ENCODE measurements at places on chromosomes 12 and 14. TPM values are rescaled to one million over a fixed set of nuclear protein-coding genes. Genes with fewer than 3 reads are reported as not detected.

- no peaks in the 10 kb centered on the region for H3K4me1 ChIP-seq
- peaks cover 14% of the 10 kb centered on the region for H3K27me3 ChIP-seq
- no peak overlapping the region for H3K4me3 ChIP-seq
- H3K36me3 ChIP-seq, result no peaks in the 10 kb centered on the region
- no peak overlapping the region for H3K27ac ChIP-seq
- no peak for DNase-seq
Measured at GRCh38 chr12:107955966-107956643, 173.0 kb upstream of the WSCD2 start.

DNA sequence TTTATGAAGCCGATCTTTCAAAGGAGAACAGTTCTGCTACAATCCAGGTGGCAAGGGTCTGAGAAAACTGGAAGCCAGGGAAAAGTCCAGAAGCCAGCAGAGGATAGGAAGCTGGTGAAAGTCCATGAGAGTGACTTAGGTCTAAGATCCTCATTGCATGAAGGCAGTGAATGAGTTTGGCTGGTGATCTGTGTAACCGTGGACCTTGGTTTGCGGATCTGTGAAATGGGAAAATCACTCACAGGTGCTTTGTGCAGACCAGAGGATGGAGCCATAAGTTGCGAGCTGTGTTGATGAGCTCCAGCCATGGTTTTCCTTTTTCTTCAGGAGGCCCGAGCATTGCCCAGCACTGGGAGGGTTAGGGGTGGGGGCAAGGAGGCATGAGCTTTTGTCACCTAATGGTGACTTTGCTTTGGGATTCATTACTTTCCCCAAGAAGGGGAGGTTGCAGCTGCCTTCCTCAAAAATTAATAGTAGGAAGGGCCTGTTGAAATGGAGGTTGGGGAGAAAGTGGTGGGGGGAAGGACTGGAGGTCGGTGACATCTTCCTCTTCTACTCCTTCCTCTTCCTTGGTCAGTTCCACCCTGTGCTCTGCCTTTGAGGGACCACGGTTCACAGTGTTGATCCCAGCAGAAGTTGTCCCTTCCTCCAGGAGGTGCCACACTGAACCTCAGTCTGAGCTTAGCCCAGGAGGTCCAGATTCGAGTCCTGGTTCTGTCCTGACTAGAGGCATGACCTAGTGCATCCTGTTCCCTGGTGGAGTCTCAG is 20.3 kb upstream of the SERPINA6 start:
- peaks cover 25% of the 10 kb centered on the region for H3K27me3 ChIP-seq
- no peak overlapping the region for H3K4me3 ChIP-seq
- H3K4me1 ChIP-seq, result peaks cover 18% of the 10 kb centered on the region
- no peak overlapping the region for H3K27ac ChIP-seq
- no peaks in the 10 kb centered on the region for H3K36me3 ChIP-seq

- H3K4me1 ChIP-seq, result peaks cover 21% of the 10 kb centered on the region
- no peaks in the 10 kb centered on the region for H3K27me3 ChIP-seq
- DNase-seq, result no peak
- no peak overlapping the region for H3K4me3 ChIP-seq
- H3K27ac ChIP-seq, result no peak overlapping the region
Measured at GRCh38 chr12:42163913-42164312, 19.2 kb upstream of the GXYLT1 start.

GRCh38 chr12:103462675-103463074 is 33.1 kb downstream of the C12orf42 start:
- H3K36me3 ChIP-seq, result no peaks in the 10 kb centered on the region
- H3K4me1 ChIP-seq, result peaks cover 12% of the 10 kb centered on the region
- no peaks in the 10 kb centered on the region for H3K27me3 ChIP-seq
- no peak for DNase-seq

DNA sequence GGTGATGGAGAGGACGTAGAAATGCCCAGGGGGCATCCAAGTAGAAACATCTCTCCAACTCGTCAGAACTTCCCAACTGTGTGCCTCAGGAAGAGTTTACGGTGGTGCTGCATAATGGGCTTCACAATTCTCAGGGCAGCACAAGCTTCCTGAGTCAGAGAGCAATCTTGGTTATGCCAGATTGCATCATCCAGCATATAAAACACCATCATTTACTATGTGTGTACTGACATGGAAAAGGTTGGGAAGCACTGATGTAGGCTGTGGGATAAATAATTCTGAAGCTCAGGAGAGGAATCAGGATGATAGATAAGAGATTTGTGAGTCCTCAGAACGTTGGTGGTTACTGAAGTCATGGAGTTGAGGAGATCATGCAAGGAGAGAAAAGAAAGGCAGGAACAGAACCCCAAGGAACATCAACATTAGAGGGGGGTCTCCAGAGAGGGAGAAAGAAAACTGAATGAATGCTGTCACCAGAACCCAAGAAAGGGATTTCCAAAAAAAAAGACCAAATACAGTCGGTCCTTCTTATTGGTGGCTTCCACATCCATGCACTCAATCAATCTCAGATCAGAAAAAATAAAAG is 4.7 kb upstream of the NCKAP5L start:
- peaks cover 10% of the 10 kb centered on the region for H3K4me1 ChIP-seq
- H3K27ac ChIP-seq, result no peak overlapping the region
- H3K36me3 ChIP-seq, result no peaks in the 10 kb centered on the region
- no peak overlapping the region for H3K4me3 ChIP-seq
- DNase-seq, result no peak
- no peaks in the 10 kb centered on the region for H3K27me3 ChIP-seq

GRCh38 chr14:23399591-23399990 is 8.5 kb downstream of the MYH6 start:
- H3K27ac ChIP-seq, result no peak overlapping the region
- no peaks in the 10 kb centered on the region for H3K4me1 ChIP-seq
- no peak overlapping the region for H3K4me3 ChIP-seq
- DNase-seq, result no peak
- H3K36me3 ChIP-seq, result no peaks in the 10 kb centered on the region
- H3K27me3 ChIP-seq, result no peaks in the 10 kb centered on the region

DNA sequence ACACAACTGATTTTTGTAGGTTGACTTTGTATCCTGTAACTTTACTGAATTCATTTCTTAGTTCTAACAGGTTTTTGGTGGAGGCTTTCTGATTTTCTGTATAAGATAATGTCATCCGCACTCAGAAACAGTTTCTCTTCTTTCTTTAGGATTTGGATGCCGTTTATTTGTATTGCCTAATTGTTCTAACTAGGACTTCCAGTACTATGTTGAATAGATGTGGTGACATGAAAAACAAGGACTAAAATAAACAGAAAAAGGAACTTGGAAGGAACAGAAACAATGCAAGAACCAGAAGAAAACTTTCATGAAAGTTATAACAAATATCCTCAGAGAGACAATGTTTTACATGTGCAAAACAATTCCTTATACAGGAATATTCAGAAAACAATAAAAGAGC is 100.3 kb downstream of the GTF2A1 start:
- peaks cover 5% of the 10 kb centered on the region for H3K4me1 ChIP-seq
- no peak overlapping the region for H3K27ac ChIP-seq
- no peak for DNase-seq
- H3K4me3 ChIP-seq, result no peak overlapping the region

DNA sequence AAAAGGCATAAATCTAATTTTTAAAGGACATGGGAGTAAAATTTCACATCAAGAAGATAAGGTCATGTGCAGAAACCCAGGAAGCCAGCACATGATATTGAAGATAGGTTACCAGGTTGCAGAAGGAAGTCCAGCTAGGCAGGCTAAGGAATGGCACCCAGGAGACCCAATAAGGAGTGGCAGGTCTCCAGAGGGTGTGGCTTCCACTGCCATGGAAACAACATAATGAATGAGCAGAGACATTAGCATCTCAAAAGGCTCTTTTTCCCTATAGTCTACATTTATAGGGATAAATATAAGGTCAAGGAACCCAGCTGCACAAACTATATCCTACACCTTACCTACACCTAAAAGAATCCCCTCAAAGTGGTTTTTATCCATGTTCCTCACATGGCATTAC is 275.9 kb downstream of the RPS29 start:
- H3K36me3 ChIP-seq, result no peaks in the 10 kb centered on the region
- DNase-seq, result no peak
- H3K4me1 ChIP-seq, result no peaks in the 10 kb centered on the region
- H3K27ac ChIP-seq, result no peak overlapping the region
- H3K27me3 ChIP-seq, result no peaks in the 10 kb centered on the region

GRCh38 chr12:46134205-46134811 is 134.5 kb downstream of the SLC38A1 start:
- H3K4me1 ChIP-seq, result no peaks in the 10 kb centered on the region
- no peaks in the 10 kb centered on the region for H3K27me3 ChIP-seq
- no peak for DNase-seq
- H3K27ac ChIP-seq, result no peak overlapping the region

- no peak overlapping the region for H3K27ac ChIP-seq
- H3K27me3 ChIP-seq, result peaks cover 2% of the 10 kb centered on the region
- DNase-seq, result no peak
- H3K4me3 ChIP-seq, result no peak overlapping the region
Measured at GRCh38 chr12:96073346-96074330, 38.3 kb upstream of the LTA4H start.

- no peak overlapping the region for H3K4me3 ChIP-seq
- H3K4me1 ChIP-seq, result peaks cover 3% of the 10 kb centered on the region
- peaks cover 40% of the 10 kb centered on the region for H3K36me3 ChIP-seq
- no peak overlapping the region for H3K27ac ChIP-seq
- no peak for DNase-seq
- no peaks in the 10 kb centered on the region for H3K27me3 ChIP-seq
Measured at GRCh38 chr12:112964067-112964670, 14.2 kb upstream of the OAS2 start.

- H3K27me3 ChIP-seq, result peaks cover 1% of the 10 kb centered on the region
- H3K27ac ChIP-seq, result no peak overlapping the region
Measured at GRCh38 chr14:96120941-96121340, 81.8 kb downstream of the C14orf132 start.

- no peaks in the 10 kb centered on the region for H3K4me1 ChIP-seq
- H3K27me3 ChIP-seq, result peaks cover 3% of the 10 kb centered on the region
- no peak overlapping the region for H3K27ac ChIP-seq
Measured at GRCh38 chr12:94699801-94700200, 49.4 kb upstream of the TMCC3 start.

DNA sequence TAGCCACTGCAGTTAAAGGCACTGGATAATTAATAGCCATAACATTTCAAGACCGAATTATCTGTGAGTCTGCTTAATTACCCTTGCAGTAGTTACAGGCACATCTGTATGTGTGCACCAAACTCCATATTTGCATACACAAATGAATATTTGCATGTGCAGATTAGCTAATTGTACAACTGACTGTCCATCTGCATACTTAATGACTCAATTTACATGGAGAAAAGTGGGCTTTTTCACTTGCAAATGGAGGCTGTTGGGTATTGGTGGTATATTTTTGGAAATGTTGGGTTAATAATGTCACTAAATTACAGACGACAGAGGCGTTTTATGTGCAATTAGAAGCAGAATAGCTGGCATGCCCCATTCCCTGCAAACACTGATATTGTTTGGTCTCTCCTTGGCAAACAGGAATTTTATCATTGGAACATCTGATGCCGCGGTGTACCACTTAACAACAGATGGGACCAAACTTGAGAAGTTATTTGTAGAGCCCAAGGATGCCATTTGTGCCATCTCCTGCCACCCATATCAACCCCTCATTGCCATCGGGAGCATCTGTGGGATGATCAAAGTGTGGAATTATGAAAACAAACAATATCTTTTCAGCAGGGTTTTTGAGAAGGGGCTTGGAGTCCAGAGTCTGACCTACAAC is 39.6 kb downstream of the CFAP251 start:
- H3K27ac ChIP-seq, result no peak overlapping the region
- no peak for DNase-seq
- no peaks in the 10 kb centered on the region for H3K4me1 ChIP-seq

DNA sequence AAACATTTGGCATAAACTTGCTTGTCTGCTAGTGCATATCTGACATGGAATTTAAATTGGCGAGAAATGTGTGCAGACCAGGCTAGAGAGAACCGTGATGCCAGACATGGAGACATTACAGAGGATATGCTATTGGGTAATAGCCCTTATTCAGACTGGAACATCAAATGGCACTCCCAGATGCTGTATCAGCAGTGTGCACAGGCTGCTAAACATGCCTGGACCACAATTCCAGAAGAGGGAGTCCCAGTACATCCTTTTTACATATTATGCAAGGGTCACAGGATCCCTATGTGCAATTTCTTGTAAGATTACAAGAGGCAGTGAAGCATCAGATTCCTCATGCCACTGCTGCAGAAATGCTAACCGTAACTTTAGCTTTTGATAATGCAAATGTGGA is 354.5 kb upstream of the FOXG1 start:
- no peak overlapping the region for H3K4me3 ChIP-seq
- H3K4me1 ChIP-seq, result no peaks in the 10 kb centered on the region
- no peaks in the 10 kb centered on the region for H3K36me3 ChIP-seq
- H3K27me3 ChIP-seq, result no peaks in the 10 kb centered on the region
- no peak overlapping the region for H3K27ac ChIP-seq
- DNase-seq, result no peak

- no peak overlapping the region for H3K4me3 ChIP-seq
- H3K27ac ChIP-seq, result no peak overlapping the region
- no peak for DNase-seq
- H3K4me1 ChIP-seq, result peaks cover under 1% of the 10 kb centered on the region
- no peaks in the 10 kb centered on the region for H3K27me3 ChIP-seq
- no peaks in the 10 kb centered on the region for H3K36me3 ChIP-seq
Measured at GRCh38 chr12:19978193-19978592, 390.1 kb upstream of the PDE3A start.

GRCh38 chr12:2791089-2791488 is 3.7 kb upstream of the FKBP4 start:
- no peak for DNase-seq
- H3K4me1 ChIP-seq, result peaks cover 2% of the 10 kb centered on the region
- no peak overlapping the region for H3K4me3 ChIP-seq
- H3K27ac ChIP-seq, result no peak overlapping the region
- no peaks in the 10 kb centered on the region for H3K27me3 ChIP-seq

GRCh38 chr14:99768381-99768780 is 24.8 kb upstream of the EML1 start:
- H3K36me3 ChIP-seq, result no peaks in the 10 kb centered on the region
- no peak for DNase-seq
- H3K4me3 ChIP-seq, result no peak overlapping the region
- H3K27me3 ChIP-seq, result peaks cover 12% of the 10 kb centered on the region
- H3K27ac ChIP-seq, result no peak overlapping the region
- peaks cover 3% of the 10 kb centered on the region for H3K4me1 ChIP-seq

GRCh38 chr12:549476-550082 is 89.8 kb downstream of the B4GALNT3 start:
- DNase-seq, result no peak
- peaks cover 39% of the 10 kb centered on the region for H3K4me1 ChIP-seq
- H3K27me3 ChIP-seq, result peaks cover 4% of the 10 kb centered on the region
- H3K36me3 ChIP-seq, result peaks cover 5% of the 10 kb centered on the region

The GALNT16 gene
- not detected for total RNA-seq

The WDR89 gene
- 33.4 TPM for total RNA-seq

The HSPB8 gene
- total RNA-seq, result not detected

The TCL1B gene
- not detected for total RNA-seq

The FBLN5 gene
- 1.3 TPM for total RNA-seq

The TAC3 gene
- 0.34 TPM for total RNA-seq

Measured in activated CD8-positive, alpha-beta T cell treated with anti-CD3 and anti-CD28 coated beads for 36 hours (primary cell).